ENCODE measurements at places on chromosomes 6 and 20.
A peak's percentile ranks its signal among the peaks of the same experiment; 100 is the strongest.

DNA sequence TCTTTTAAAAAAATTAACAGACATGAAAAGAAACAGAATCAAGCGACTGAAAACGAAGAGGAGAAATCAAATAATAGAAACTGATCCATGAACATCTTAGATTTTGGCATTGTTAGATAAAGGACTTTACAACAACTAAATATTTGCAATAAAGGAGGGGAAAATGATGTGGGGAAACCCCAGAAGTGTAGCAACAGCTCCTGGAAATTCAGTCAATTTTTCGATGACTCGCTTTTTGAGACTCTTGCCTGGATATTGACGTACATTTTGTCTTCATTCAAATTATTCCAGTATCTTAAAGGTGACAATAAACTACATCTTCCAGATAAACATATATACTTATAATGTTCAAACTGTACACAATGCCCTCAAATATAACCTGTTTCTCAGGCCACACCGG is 44.1 kb downstream of the ADGB start:
- no peak for DNase-seq

GRCh38 chr20:61352346-61353260 is 100.5 kb downstream of the CDH4 start:
- DNase-seq, result no peak

DNA sequence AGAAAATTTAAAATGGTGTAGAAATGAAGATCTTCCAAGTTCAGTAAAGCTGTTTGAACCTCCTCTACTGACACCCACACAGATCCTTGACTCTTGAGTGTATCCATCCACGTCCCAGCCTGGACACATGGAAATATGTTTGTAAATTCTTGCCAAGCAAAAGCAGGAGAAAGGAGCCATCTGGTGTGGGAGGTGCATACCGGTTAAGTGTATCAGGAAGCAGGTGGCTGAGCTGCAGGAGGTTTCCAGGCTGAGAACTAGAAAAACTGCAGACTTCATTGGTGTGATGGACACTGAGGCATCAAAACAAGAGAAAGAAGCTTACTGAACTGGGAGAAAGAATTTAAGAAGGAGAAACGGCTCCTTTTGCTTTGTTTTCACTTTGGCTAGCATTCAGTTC is 229.9 kb upstream of the GRIK2 start:
- no peak for DNase-seq

DNA sequence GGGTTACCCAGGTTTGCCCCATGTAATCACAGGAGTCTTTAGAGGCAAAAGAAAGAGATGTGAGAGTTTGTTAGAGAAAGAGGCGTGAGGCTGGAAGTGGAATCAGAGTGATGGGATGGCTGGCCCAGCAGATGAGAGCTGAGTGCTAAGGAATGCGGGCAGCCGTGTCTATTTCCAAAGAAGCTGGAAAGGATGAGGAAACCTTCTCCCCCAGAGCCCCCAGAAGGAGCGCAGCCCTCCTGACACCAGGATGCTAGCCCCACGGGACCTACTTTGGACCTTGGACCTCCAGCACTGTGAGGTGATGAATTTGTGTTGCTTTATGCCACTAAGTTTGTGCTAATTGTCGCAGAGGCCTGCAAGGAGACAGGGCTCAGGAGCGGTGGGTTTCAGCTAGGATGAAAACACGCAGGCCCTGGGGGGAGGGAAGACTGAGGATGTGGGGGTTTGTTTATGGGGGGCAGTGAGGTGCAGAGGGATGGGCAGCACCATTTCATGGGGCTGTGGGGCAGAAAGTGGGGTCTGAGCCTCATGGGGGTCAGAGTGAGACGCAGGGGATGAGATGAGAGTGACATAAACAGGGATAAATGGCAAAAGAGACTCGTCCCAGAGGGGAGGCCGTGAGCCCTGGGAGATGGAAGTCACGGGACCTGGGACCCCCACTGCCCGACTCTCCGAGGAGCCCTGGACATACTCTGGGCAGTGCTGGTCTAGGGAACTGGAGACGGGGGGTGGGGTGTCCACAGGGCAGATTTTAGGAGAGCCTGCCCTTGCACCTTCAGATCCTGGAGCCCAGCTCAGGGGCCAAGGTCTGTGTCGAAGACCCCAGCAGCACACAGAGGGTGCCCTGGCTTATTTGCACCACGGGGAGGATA is 160.2 kb downstream of the NFATC2 start:
- no peak for DNase-seq

DNA sequence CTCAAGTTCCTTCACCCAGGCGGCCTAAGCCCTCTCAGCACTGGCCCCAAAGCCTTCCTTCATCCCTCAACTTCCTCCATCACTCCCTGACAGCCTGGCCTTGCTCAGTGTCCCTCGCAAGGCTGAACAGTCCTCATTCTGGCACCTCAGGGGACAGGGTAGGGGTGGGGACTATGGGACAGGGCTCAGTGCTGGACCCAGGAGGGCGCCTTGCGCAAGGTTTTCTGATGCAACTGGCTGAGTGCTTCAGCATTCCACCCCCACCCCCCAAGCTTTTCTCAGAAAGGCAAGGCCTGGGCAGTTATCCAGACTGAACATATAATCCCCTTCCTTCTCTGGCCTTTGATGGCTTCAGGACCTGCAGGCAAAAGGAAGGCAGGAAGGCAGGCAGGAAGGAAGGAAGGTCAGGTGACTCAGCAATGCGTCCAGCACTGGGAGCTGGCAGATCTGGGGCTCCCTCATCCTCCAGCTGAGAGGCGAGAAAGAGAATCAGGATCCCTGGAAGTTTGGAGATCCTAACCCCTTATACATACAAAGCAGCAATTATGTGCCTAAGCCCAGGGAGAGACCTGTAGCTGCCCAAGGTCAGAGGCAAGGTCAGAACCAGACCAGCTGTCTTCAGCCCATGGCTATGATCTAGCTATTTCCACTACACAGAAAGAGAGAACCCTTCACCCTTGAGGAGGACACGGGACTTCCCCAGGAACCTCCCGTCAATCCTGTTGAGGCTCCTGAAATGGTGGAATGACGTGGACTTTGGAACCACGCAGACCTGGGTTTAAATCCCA is 8.6 kb upstream of the TRIB3 start:
- no peak for DNase-seq

DNA sequence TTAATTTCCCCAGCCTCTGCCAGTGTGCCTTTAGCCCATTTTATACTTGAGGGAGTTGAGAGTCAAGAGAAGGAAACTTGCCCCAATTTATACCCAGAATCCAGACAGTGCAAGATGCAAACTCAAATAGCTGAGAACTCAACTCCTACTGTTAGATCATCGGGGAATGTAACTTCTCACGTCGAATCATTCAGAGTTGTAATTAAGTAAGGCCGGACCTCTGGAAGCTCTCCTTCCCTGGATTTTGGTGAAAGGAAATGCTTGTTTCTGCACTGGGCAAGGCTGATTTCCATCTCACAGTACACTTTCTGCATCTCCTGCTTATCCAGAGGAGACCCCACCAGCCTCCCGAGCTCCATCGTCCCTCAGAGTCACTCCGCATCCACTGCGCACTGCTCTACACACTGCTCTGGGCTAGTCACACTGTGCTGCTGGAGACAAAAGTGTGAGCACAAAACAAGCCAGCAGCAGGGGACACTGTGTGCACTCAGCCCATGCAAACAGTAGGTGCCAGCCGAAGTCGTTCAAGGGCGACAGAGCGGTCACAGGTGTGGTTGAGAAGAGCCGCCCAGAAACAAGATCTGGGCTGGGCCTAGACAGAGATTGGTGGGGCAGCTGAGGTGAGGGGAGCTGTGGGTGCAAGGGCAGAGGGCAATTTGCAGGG is 150.4 kb upstream of the QKI start:
- no peak for DNase-seq

DNA sequence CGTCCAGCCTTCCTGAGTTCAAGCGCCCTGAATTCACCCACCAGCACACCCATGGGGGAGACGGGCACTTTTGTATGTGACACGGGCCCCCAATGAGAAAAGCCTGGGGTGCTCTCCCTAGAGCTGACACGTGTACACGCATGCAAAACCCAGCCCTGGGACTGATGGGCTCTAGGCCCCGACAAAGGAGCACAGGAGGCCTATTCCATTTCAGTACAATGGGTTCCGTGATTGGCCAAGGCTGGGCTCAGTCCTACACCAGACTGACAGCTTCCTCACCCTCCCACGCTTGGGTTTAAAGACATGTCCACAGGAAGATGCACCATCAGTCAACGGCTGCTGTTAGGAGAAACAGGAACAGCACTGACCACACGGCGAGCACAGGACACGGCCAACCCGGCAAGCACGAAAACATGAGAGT is 8.8 kb downstream of the ZBTB46 start:
- DNase-seq, result no peak

- DNase-seq, result no peak
Observed at GRCh38 chr6:6052216-6052615, 45.5 kb upstream of the NRN1 start.

- no peak for DNase-seq
Observed at GRCh38 chr6:41922154-41922553, 855 bp downstream of the BYSL start.

- no peak for DNase-seq
Observed at GRCh38 chr6:14900919-14901318, 344.9 kb upstream of the JARID2 start.

GRCh38 chr20:33600414-33600813 is 61.7 kb upstream of the C20orf144 start:
- DNase-seq, result no peak

- no peak for DNase-seq
Observed at GRCh38 chr20:19045371-19045770, 167.1 kb upstream of the SLC24A3 start.

GRCh38 chr6:7910298-7910653 is 312 bp downstream of the TXNDC5 start:
- no peak for DNase-seq

DNA sequence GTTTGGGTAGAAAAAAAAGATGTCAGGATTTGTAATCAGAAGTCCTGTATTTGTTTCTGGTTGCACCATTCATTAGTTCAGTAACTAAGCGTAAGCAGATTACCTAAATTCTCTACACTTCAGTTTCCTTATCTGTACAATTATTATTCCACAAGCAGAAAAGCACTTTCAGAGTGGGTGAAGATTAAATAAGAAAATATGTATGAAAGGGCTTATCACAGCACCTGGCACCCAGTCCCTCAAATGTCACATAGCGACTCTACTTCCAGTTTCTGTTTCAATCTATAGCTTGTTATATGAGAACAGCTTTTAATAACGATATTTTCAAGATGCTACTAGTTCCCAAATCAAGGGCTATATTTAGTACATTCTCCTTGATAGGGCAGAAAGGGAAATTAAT is 31.4 kb downstream of the RGS17 start:
- DNase-seq, result no peak

- no peak for DNase-seq
Observed at GRCh38 chr6:14451594-14452374, 334.2 kb downstream of the CD83 start.

- DNase-seq, result peak; percentile 30
Observed at GRCh38 chr6:144581812-144582537, 296.8 kb downstream of the UTRN start.

- DNase-seq, result no peak
Observed at GRCh38 chr6:61711849-61712248, 574.2 kb downstream of the KHDRBS2 start.

GRCh38 chr6:131808460-131809269 is 845 bp downstream of the ENPP1 start:
- DNase-seq, result no peak

DNA sequence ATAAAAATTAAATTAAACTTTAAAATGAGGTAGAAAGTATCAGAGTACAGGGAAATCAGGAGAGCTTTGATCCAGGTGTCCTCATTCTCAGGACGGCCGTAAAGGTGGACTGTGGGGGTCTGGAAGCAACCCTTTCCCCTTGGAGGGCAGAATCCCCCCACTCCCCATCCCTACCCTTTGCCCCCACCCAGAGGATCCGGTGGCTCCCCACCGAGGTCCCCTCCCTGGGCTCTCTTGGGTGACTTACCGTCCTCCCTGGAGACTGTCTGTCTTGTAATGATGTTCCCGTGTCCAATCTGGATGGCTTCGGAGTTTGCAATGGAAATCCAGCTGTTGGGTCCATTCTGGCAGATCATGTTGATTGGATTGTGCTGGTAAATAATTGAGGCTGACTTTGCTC is 7.3 kb downstream of the ZBP1 start:
- DNase-seq, result no peak

DNA sequence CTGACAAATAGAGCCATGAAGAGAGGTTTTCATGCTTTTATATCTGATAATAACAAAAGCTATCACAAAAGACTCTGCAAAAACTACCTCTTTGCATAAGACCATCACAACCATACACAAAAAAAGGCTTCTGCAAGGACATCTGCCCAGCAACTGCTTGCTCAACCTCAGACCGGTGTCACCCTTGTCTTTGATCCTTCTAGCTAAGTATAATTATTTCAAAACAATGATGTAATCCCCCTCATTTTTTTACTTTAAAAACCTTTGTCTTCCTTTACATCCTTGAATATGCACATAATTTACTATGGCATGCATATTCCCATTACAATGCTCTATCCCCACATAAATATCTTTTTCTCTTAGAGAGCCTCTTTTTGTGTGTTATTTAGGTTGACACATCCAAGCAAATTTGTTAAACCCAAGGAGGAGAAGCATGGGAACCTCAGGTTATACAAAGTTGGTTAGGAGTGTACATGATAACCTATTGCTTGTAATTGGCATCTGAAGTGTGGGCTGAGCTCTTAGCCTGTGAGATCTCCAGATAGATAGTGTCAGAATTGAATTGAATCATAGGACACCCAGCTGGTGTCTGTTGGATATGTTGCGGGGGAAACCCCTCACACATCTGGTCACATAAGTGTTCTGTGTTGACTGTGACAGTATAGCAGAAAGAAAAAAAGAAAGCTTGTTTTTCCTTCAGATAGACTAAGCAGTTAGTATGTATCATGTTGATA is 20.7 kb upstream of the CGA start:
- no peak for DNase-seq

GRCh38 chr6:112209131-112209530 is 45.2 kb downstream of the LAMA4 start:
- no peak for DNase-seq

GRCh38 chr20:51399006-51399890 is 143.3 kb downstream of the NFATC2 start:
- no peak for DNase-seq

DNA sequence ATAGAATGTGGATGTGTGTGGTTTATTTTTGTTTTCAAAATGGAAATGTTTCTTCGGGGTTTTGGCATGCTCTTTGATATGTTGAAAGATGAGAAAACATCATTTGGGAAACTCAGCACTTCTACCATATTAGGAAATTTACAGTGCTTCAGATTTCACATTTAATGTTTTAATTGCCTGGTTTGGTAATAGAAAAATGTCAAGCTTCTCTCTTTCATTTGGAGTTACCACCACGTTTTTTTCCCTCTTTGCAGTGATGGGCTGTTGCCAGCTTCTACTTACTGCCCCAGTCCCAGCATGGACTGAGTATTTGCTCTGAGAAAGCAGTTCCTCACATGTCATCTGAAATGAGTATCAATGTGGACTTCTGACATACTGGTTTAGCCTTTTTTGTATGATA is 267.7 kb downstream of the PRL start:
- no peak for DNase-seq

- no peak for DNase-seq
Observed at GRCh38 chr6:15507221-15507620, 155.6 kb downstream of the DTNBP1 start.

DNA sequence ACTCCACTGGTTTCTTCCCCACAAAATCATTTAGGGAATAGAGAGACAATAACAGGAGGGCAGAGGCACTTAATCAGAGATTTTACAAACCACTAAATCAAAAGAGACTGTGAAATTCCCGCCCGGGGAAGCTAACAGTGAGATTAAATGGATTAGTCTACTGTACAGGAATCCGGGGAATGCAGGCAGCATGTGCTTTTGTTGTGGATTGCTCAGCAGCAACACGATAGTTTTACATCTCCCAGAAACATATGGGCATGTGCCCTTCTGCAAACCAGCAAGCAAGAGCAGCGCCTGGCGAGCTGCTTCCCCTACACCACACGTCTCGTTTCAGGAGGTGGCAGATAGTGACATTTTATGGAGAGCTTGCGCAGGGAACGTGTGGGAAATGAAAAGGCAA is 382.3 kb downstream of the CD83 start:
- DNase-seq, result no peak

Measured in NCI-H1436 (cell line).